ENCODE measurements at places on chromosomes 3 and 15.

DNA sequence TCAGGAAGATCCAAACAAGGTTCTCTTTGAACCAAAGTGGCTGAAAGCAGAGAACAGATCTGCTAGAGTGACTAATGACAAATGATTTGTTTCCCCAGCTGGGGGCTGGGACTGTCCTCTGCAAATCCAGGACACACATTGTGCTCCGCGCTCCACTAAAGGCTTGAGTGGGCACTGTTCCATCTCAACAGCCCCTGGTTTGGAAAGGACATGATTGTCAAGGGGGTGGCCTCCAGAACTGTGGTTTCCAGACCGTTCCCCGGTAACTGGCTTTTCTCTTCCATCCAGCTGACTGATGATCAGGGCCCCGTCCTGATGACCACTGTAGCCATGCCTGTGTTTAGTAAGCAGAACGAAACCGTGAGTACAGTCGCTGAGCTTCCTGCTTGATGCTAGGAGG is 91.0 kb downstream of the LRTM1 start:
- no peak overlapping the region for H3K27ac ChIP-seq
- DNase-seq: no peak
- H3K36me3 ChIP-seq: no peaks in the 10 kb centered on the region
- H3K4me1 ChIP-seq: no peaks in the 10 kb centered on the region
- no peak overlapping the region for H3K4me3 ChIP-seq
- no peaks in the 10 kb centered on the region for H3K27me3 ChIP-seq

DNA sequence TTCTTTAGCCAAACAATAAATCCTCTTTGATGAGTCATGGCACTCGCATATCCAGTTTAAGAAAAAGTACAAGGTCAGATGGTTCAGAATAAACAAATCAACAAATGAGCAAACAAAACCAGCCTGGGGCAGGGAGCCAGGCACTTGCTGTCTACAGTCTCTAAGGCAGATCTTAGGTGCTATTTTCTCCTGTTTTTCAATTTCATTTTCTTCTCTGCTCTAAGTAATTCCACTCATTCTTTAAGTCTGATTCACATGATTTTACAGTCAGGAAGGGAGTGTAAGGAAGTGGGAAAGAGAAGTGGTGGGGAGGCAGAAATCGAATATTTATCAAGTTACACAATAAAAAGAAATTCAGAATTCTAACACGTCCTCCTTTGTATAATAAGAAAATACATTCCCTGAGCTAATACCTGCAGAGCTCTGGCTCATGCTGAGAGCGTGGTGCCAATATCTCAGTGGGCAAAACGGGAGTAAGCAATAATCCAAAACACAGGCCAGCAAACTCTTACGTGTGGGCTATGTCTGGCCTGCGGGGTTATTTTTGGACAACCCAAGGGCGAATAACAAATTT is 298.6 kb downstream of the ADAMTS17 start:
- H3K27me3 ChIP-seq: no peaks in the 10 kb centered on the region
- no peaks in the 10 kb centered on the region for H3K36me3 ChIP-seq
- H3K27ac ChIP-seq: peak overlapping the region; percentile 10
- H3K4me3 ChIP-seq: no peak overlapping the region
- peaks cover 5% of the 10 kb centered on the region for H3K4me1 ChIP-seq

DNA sequence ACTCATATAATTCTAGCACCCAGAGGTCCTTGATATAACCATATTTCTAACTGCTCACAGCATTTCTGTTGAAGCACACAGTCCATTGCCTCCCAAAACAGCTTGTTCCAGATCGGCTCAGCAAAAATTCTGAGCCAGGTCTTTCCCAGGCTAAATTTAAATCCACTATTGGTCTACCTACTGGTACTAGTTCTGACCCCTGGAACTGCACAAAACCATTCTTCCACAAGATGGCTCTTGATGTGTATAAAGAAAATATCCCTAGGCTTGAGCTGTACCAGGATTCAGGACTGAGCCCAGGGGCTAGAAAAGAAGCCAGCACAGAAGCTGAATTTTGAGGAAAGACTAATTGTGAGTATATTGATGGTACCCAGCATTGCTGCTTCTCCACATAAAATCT is 75.4 kb upstream of the ABHD17C start:
- no peak for DNase-seq
- H3K4me1 ChIP-seq: peaks cover 5% of the 10 kb centered on the region
- H3K4me3 ChIP-seq: no peak overlapping the region
- H3K36me3 ChIP-seq: no peaks in the 10 kb centered on the region
- H3K27me3 ChIP-seq: no peaks in the 10 kb centered on the region

DNA sequence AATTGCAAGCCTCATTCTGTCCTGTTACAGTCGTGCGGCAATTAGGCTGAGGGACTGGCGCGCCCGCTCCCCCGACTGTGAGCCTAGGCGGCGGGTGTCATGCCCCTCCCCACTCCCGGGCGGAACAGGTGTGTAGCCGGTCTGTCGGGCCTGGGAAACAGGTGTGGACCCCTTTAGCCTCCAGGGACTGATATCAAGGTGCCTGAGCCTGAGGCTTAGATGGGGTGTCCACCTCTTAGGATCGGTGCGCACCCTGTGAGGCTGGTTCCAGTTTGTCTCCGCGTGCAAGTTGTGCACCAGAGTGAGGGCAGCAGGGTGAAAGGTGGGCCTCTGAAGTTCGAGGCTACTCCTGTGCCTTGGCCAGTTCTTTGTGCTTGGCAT is 686 bp downstream of the VPS8 start:
- H3K4me1 ChIP-seq: no peaks in the 10 kb centered on the region
- peak overlapping the region; percentile 72 for H3K27ac ChIP-seq
- peak overlapping the region; percentile 64 for H3K4me3 ChIP-seq
- DNase-seq: no peak
- H3K27me3 ChIP-seq: no peaks in the 10 kb centered on the region

GRCh38 chr3:46372492-46373359 is 2.0 kb downstream of the CCR5 start:
- H3K4me1 ChIP-seq: no peaks in the 10 kb centered on the region
- no peaks in the 10 kb centered on the region for H3K36me3 ChIP-seq
- H3K4me3 ChIP-seq: no peak overlapping the region
- no peaks in the 10 kb centered on the region for H3K27me3 ChIP-seq
- H3K27ac ChIP-seq: no peak overlapping the region

DNA sequence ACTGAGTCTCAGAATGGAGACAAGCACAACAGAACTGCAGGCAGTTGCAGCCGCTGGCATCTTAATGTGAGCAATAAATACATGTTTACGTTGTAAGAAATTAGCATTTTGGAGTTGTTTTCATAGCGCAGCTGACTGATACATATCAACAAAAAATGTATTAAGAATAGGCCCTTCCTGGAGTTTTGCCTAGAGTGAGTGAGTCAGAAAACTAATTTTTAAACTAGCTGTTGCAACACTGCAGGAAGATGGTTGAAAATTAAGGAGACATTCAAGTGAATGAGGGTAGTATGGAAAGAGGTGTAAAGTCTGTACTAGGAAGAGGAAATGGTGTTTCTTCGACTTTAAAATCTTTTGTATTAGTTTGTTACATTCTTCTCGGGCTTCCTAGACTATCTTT is 39.6 kb upstream of the TIMP4 start:
- no peak overlapping the region for H3K27ac ChIP-seq
- H3K36me3 ChIP-seq: no peaks in the 10 kb centered on the region
- no peak overlapping the region for H3K4me3 ChIP-seq
- no peaks in the 10 kb centered on the region for H3K4me1 ChIP-seq
- no peak for DNase-seq
- no peaks in the 10 kb centered on the region for H3K27me3 ChIP-seq

All from prostate gland (tissue), 2 donors.